ENCODE measurements at places on chromosomes 16 and 17.

GRCh38 chr16:57341441-57342303, 16.9 kb upstream of the CCL22 start:
- DNase-seq, result no peak

DNA sequence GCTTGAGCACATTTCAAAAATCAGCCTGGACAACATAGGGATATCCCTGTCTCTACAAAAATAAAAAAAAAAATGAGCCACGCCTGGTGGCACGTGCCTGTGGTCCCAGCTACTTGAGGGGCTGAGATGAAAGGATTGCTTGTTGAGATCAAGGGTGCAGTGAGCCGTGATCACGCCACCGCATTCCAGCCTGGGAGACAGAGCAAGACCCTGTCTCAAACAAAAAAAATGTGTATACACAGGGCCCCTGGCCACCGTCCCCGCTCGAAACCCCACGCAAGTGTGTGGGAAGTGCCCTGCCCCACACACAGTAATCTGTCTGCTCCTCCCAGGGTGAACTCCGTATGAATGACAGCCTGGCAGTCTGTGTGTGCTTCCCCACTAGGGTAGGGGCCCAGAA, 93.0 kb upstream of the RPL38 start:
- no peak for DNase-seq

GRCh38 chr16:13021996-13022395, 120.6 kb downstream of the SHISA9 start:
- DNase-seq, result no peak

DNA sequence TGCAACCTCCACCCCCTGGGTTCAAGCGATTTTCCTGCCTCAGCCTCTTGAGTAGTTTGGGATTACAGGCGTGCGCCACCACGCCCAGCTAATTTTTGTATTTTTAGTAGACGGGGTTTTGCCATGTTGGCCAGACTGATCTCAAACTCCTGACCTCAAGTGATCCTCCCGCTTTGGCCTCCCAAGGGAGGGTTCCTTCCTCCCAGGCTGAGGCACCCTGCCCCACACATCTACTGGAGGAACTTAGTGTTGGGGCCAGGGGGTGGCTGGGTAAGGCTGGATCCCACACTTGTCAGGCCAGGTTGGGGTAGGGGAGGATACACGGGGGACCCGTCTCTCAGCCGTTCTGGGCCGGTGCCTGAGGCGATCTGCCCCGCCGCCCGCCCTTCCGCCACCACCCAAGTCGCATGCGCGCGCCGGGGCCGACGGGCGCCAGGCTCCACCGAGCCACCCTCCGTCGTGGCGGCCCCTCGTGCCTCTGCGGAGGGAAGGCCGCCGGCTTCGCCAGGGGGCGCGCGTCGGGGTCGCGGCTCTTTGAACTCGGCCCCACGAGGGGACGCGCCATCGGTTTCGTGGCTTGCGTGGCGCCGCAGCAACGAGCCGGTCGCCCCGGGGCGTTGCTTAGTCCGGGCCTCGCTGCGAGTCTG, 15.9 kb downstream of the GRB7 start:
- no peak for DNase-seq

Data from SK-N-DZ (cell line).